ENCODE measurements at places on chromosomes 11 and 22.

GRCh38 chr11:74070723-74071492 lies 62.0 kb upstream of the UCP3 start:
- DNase-seq = no peak

GRCh38 chr11:67609316-67609715 lies 2.6 kb downstream of the NDUFV1 start:
- no peak for DNase-seq

DNA sequence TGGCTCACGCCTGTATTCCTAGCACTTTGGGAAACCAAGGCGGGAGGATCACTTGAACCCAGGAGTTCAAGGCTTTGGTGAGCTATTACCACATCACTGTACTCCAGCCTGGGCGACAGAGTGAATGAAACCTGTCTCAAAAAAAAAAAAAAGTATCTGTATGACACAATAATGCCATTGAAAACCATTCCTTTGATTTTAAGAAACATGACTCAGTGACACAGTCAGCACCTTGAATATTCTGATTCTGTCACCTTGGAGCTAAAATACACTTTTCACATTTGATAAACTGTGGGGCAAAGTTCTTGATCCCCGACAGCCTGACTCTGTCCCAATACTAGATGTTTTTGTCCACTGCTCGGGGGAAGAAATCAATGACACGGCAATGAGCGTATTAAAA lies 16.7 kb upstream of the ELFN2 start:
- DNase-seq = no peak

GRCh38 chr22:19478901-19479354 lies at the start of gene UFD1:
Gene UFD1, minus strand, starts transcription at chr22:19479193. Its CDS starts 108 bp downstream, at chr22:19479085.
- DNase-seq = peak; percentile 40

GRCh38 chr11:63592975-63593395 lies 21.2 kb downstream of the PLAAT3 start:
- no peak for DNase-seq

DNA sequence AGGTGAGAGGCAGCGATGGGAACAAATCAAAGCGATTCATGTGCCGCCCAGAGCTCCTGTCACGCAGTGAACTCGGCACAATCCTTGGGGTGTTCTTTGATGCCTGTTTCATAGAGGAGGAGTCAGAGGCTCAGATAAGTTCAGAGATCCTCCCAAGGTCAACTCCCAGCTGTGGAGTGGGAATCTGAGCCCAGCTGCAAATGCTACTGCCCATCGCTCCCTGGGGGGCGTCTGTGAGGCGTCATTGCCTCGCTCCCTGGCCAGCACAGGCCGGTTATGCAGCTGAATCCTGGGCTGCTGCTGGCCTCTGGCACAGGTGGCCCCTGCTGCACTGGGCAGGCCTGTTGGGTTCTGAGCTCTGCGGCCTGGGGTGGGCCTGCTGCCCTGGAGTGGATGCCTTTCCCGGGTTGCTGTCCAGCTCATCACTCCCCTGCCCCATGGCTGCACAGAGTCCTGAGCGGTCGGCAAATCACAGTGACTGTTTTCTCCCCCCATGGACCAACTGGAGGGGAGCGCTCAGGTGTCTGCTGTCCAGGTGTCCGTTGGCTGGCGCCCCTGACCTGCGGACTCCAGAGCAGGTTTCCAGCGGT lies 36.3 kb upstream of the SHISAL1 start:
- no peak for DNase-seq

All from fibroblast of skin of left biceps (primary cell).